ENCODE measurements at places on chromosomes 6 and 20.

DNA sequence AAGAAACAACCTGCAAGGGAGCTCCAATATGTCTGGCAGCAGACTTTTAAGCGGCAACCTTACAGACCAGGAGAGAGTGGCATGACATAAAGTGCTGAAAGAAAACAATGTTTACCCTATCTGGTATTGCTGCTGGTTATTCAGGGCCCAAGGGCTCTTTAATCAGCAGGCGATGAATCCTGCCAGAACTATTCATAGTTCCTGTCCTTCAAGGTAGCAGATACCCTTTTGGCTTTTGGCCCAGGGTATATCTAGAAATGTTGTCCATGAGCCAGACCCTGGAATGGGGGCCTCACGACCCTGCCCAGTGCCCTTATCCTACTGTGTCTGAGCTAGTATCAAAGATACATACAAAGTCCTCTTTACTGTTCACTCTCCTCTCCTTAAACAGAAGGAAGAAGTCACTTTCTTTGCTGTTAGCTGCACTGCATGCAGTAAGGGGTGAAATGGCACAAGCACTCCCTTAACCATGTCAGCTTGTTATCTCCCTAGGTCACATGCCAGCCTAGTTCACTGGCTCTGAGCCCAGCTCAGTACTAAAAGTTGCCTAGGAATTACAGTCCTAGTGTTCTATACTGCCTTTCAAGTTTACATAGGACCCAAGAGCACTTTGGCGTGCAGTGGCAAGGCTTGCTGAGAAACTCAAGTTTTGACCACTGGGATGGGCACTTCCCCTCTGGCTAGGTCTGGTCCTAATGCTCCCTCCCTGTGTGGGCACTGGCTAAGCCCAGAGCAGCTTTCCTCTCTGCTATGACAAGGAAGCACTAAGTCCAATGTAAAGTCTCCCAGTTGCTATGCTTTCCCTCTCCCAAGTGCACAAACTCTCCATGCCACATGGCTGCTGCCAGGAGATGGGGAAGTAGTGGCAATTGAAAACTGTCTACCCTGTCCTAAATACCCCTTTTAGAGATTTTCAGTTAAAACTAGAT lies 122.0 kb downstream of the HTR1B start:
- DNase-seq, result no peak

DNA sequence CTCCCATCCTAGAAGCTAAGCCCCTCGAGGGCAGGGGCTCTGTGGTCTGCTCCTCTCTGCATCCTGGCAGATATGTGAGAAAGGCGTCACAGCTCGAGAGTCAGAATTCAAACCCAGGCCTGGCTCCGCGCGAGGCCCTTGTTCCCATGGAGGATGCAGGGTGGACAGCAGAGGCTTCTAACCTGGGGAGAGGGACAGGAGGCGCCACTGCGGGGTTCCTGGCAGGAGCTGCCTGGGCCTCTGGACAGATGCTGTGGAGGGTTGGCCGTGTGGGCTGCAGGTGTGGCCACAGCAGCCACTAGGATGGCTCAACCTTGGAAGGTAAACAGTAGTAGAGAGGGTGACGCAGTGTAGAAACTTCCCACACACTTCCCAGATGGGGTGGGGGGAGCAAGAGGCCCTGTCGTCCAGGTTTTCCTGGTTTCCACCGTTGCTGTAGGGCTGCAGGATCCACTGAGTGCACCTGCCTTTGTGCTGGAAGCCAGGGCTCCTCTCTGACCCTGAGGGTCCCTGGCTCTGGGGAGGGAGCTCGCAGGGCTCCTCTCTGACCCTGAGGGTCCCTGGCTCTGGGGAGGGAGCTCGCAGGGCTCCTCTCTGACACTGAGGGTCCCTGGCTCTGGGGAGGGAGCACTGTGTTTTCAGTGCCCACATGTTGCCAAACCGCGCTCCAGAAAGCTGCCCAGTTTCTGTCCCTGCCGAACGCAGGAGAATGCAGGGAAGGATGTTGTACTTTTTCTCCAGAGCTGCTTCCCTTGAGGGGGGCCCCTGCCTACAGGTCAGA lies 14.2 kb downstream of the RBM38 start:
- DNase-seq, result no peak

- DNase-seq, result no peak
Measured at GRCh38 chr20:25470045-25470444, 62.6 kb downstream of the GINS1 start.

DNA sequence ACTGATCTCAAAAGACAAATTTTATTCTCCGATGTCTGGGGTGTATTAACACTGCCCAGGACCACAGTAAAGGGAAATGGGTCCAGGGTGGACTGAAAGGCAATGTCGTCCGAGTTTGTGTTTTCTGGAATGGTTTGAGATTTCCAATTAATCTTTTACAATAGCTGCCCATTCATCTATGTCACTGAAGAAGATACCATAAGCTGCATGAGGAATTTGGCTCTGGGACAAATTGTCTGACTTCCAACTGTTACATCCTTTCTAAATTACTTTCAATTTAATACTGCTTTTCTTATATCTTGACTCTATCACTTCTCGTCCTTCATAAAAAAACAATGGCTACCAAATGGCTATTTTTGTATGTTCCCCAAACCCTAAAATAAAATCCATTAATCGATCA lies 130.7 kb upstream of the KCNK16 start:
- DNase-seq, result no peak

DNA sequence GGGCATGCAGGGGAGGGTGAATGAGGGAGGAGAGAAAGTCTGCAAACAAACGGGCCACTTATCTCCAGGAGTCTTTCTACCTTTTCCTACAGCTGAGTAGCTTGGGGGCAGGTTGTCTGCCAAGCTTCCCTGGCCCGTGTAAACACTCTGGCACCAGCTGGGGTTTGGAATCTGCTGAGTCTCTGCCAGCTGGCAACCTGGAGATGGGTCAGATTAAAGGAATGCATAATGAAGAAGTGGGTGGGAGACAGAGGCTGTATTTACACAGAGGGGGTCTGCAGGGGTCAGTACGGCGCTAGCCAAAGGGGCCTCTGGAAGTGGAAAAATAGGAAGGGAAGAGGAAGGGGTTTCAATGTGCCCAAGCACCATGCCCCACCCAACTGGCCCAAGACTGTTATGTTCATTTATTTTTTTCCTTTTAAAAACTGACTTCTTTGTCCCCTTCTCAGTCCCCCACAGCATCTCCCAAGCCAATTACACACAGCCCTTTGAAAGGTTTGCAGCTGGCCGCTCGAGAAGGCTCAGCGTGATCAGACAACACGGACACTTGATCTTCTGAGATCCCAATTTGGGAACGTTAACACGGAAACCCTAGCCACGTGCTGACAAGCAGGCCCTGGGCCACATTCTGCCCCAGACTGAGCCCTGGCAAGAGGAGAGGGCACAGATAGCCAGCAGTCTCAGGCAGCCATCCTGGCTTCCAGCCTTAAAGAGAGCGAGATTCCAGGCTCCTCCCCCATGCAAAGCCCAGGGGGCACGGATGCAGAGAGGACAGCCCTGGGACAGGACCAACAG lies 25.2 kb downstream of the TRAM2 start:
- DNase-seq, result no peak

DNA sequence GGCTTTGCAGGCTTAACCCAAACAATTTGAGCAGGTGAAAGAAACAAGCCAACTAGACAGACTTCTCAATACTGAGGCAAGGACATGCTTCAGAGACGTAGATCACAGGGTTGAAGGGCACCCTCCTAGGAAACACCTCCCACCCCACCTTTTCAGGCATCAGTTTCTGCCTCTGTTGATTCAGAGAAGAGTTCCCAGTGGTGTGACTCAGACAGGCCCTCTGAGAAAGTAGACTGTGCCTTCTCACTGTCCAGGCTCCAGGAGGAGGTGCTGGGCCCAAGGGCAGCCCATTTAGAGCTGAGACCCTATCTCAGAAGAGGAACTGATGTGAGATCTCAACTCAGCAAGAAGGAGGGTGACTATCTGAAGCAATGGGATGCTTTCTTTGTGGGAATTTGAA lies 108.1 kb downstream of the FAM50B start:
- DNase-seq, result no peak

DNA sequence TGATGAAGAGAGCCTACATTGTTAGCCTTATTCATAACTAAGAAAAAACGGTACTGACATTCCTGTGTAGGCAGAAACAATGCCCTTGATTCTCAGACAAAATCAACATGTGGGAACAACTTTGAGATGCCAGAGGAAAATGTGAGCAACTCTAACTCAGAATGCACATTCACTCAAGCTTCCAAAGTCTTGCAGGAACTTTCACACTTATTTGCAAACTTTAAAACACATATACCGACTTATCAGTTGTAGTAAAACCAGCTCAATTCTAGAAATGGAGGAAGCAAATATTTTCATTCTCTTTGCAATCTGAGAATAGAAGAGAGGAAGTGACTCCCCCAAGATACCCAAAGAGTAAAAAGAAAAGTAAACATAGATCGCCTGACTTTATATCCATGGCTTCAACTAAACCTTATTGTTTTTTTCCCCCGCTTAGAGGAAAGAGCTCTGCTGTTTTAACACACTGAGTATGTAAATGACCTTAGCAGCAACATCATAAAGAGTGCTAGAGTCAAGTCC lies 117.6 kb downstream of the EPB41L2 start:
- no peak for DNase-seq

All from sciatic nerve (tissue), 2 donors.